Stimulated activated CD8-positive, alpha-beta memory T cell treated with anti-CD3 and anti-CD28 coated beads, Interleukin-12 subunit alpha, Interleukin-12 subunit beta, amount 100 ng/mL, for 4 hours (primary cell): ENCODE measurements at places on chromosomes 6 and 20.

DNA sequence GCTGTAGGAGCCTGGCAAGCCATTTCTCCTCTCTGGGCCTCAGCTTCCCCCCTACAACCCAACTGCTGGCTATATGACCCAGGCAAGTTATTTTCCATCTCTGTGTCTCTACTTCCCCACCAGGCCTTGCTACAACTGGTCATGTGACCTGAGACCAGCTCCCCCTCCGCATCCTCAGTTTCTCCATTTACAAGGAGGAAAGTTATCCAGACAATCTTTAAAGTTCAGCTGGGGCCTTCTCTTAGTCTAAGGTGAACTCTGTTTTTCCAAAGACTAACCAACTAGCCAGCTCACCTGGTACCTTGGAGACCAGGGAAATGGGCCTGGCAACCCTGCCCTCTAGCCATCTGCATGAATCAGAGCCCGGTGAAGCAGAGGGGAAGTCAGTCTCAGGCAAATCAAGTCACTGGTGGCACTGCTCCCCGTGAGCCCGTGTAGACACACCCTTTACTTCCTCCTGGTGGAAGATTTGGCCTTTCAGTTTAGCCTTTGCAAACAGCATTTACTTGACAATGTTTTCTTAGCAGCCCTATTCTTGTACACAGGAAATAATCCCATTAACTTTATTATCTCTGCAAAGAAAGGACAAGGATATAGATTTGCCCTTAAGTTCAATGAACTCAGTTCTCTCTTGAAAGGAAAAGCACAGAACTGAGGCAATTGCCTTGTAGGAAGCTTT lies 157.7 kb downstream of the VEGFA start:
- DNase-seq = no peak

DNA sequence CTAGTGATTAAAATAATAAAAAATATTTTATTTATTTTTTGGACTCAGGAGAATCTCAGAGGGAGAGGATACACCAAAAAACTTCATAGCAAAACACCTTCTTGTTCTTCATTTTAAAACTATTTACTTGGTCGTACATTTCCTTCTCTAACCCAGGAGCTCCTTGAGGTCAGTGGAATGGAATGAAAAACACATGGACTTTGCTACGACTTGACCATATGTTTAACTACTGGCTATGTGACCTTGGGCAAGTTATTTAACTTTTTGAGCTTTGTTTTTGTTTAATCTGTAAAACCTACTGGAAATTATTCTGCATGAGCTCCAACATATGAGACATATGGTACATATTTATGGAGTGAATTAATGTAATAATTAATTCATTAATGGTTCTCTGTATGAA lies 1005.5 kb upstream of the CITED2 start:
- DNase-seq = no peak

DNA sequence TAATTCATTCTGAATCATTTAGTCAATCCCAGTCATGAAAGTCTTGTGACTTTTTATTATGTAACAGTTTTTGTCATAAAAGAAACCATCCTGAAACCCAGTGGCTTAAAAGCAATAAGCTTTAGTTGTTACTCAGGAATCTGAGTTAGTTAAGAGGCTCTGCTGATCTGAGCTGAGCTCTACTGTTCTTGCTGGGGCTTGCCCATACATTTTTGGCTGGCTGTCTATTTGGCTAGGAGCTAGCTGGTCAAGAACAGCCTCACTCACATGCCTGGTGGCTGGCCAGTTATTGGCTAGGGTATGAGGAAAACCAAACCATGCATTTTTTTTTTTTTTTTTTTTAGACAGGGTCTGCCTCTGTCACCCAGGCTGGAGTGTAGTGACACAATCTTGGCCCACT lies 10.6 kb downstream of the TCF21 start:
- no peak for DNase-seq

DNA sequence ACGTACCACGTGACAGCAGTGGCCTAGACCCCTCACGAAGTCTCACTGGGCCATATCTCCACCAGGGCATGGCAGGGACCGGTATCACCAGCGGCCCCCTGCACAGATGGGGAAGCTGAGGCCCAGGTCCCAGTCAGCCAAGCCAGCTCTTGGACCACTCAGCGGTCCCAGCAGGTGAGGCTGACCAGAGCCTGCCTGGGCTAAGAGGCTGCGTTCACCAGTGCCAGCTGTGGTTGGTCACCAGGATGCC lies 2.6 kb upstream of the MRGBP start:
- no peak for DNase-seq

DNA sequence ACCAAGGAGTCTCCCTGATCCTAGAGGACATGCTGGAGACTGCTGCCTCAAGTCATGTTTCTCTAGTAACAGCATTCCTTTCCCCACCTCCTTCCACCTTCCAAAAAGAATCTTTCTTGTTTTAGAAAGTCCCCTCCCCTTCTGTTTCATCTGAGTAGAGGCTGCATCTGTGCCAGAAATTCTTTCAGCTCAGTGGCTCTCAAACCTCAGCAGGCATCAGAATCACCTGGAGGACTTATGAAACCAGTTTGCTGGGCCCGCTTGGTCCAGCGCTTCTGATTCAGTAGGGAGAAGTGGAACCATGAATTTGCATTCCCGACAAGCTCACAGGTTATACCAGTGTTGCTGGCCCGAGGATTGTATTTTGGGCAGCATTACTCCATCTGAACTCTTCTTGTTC lies 55.1 kb downstream of the TMEM200A start:
- DNase-seq = no peak

- no peak for DNase-seq
Measured at GRCh38 chr20:62980970-62981369, 25.8 kb downstream of the BHLHE23 start.

GRCh38 chr6:8785223-8785622 lies 349.9 kb upstream of the SLC35B3 start:
- DNase-seq = no peak

DNA sequence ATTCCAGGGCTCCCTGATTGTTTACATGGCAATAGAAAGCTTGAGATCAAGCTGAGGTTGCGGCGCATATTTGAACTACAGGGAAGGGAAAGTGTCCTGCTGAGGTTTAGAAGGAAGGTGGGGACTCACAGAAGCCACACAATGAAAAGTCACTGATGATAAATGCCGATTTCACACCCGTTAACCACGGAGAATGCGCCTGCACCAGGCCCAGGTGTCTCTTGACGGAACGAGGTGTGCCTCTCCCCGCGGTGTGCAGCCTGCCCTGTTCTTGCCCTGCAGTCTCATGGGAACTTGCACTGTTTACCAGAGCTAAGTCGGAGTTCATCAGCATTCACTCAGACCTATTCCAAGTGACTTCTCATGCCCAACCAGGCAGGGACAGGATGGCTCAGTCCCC lies 90.3 kb downstream of the LY86 start:
- DNase-seq = no peak

DNA sequence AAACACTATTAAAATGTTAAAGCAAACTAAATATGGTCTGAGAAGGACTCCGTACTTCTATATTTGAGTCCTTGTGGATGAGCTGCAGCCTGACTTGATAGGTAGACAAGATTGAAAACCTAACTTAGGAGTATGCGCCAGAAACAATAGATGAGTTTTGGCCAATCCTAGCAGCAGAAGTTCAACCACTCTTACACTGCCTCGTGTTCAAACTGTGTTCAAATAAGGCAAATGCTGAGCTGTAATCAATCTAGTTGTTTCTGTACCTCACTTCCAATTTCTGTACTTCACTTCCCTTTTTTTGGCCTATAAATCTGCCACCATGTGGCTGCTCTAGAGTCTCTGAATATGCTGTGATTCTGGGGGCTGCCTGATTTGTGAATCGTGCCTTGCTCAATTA lies 13.2 kb upstream of the SERINC1 start:
- DNase-seq = no peak

DNA sequence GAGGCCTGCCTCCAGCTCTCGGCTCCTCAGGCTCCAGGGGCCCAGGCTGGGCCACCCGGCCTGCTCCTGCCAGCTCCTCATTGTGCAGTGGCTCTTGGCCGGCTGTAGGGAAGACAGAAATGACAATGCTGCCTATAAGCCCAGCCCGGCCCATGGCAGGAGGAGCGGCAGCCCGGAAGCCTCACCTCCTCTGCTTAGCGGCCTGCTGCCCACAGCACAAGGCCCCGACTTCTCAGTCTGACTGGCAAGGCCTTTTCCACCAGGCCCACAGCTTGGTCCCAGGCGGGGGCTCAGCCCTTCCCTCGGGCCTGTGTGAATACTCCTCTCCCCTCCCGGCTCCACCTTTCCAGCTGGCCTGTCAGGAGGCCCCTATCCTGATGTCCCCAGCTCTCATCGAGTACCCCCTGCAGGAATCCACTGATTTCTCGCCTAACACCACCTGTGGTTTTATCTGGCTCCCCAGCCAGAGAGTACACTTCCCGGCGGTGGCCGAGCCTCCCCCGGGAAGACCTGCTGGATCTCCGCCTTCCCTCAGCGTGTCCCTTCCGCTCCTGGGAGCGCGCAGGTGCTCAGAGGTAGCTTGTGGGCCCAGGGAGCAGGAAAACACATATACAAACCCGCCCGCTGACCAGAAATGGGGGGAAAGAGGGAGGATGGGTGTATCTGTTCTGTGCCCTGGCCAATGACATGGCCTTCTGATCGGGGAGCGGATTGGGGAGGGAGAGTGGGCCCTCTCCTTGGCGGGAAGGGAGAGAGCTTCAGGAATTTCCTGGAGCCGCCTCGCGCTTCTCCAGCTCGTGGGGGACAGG lies 963 bp downstream of the DDRGK1 start:
- no peak for DNase-seq

DNA sequence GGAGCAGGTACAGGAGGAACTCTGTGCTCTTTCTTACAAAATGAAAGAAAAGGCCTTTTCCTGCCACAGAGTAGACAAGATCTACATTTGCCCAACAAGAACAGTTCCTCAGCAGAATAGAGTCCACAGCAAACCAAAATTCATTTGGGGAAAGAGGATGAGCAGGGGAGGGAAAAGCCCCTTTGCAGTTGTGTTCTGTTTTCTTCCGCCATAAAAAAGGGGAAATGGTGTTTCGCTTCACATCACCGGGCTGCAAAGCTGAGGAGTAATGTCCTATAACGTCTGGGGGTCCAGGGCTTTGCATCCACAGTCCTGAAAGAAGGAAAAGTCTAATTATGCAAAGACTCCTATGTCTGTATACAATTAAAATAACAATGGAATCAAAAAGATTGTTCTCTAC lies at the start of gene GPR31:
Gene GPR31, minus strand, starts transcription at position 118 of the 400 bp plus-strand sequence. CDS start 149 bp downstream, outside the sequence.
- DNase-seq = no peak

DNA sequence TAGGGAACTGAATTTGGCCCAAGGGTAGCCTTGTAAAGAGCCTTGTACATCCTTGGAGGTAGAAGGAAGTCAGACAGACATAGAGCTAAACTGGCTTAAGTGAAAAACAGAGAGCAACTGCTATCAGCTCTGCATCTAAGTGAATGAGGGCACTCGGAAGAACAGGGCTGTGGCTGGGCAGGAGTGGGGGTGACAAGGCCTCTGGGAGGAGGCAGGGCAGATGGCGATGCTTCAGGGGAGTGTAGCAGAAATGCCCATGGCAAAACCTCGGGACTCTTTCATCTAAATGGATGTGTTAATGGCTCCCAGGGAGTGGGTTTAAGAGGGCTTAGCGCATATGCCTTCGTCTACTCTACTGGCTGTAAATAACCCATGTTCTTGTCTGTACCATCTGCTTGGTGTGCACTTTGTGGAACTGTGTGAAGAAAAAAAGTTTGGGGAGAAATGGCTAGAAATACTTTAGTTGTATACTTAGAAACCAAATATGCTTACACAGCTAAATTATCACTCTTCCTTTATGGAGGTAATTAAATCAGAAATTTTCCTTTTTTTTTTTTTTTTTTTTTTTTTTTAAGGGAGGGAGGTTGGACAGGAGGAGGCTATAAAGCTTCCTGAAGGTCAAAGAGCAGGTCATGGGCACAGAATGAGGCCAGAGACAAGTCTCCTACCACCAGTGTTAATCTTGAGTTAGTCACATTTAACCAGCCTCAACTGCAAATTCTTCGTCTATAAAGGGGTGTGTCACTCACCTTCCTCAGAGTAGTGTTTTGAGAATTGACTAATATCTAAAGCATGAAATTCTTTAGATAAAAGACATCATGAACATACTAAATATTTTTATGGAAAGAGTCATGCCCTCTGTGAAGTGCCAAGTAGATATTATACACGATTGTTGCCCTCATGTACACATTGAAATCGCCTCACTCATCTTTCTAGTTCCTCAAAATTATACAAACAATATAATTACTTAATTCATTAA lies 60.9 kb downstream of the FYN start:
- no peak for DNase-seq

DNA sequence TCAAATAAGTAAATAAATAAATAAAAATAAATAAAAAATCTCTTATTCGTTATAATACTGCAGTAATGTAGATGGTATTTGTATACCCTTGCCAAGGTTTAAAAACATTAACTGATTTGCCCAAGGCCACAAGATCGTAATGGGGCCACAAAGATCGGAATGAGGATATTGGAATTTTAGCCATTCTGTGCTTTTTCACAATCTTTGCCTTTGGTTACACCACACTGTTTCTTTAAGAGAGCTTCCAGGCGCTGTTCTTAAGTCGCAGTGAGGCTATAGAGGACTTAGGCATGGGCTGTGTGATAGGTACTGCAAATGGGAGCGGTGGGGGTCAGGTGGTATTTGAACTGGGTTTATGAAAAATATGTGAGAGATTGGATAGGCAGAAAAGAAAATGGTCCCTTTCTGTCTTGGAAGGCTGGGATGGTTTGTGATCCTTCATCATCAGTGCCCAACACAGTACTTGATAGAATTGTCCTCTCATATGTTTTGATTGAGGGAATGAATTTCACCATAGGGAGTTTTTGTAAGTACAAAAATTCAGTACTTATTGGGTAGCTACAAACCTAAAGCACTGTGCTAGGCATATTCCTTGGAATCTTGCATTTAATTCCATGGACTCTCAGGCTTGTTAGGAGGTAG lies 1.4 kb downstream of the NUS1 start:
- no peak for DNase-seq

GRCh38 chr6:85421181-85421580 lies 28.7 kb upstream of the NT5E start:
- DNase-seq = no peak

GRCh38 chr20:64146936-64147477 lies 17.2 kb upstream of the MYT1 start:
- DNase-seq = no peak

- no peak for DNase-seq
Measured at GRCh38 chr6:140846503-140847261, 1286.0 kb upstream of the GJE1 start.

DNA sequence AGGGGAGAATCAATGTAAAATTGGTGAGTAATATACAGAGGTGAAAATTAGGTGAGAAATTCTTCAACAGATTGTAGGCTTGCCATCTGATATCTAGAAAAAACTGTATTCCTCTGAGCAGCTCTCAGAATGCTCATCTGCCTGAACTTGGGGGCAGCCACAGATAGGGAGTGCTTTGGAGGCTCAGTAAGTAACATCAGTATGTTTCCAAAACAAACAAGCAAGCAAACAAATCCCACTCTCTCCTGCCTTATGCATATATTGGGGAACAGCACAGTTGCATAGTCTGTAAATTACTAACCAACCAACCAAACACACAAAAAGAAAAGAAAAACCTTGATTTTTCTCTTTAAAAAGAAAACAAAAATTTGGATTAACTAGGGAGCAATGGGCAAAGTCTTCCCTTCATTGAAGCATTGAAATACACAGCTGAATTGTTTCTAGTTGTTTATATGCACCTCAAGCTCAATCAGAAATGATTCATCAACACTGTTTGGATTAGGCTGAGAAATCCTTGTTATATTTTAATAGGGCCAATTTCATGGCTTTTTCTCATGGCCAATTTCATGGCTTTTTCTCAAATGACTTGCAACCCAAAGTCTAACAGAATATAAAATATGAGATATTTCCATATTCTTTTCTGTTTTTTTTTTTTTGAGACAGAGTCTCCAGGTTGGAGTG lies 50.1 kb upstream of the DEK start:
- no peak for DNase-seq
